Stimulated activated CD4-positive, alpha-beta T cell treated with anti-CD3 and anti-CD28 coated beads, Interleukin-1b, Interleukin-23, amount 100 ng/mL, for 1 hour (primary cell): ENCODE measurements at places on chromosomes 1 and 21.

GRCh38 chr1:10664251-10664650 is 132.2 kb downstream of the CASZ1 start:
- no peak for DNase-seq

- no peak for DNase-seq
Observed at GRCh38 chr1:24888971-24889676, 41.0 kb downstream of the RUNX3 start.

- DNase-seq: no peak
Observed at GRCh38 chr1:40633523-40633922, 32.0 kb downstream of the RIMS3 start.

GRCh38 chr1:200376528-200376927 is 33.3 kb downstream of the ZNF281 start:
- DNase-seq: no peak

DNA sequence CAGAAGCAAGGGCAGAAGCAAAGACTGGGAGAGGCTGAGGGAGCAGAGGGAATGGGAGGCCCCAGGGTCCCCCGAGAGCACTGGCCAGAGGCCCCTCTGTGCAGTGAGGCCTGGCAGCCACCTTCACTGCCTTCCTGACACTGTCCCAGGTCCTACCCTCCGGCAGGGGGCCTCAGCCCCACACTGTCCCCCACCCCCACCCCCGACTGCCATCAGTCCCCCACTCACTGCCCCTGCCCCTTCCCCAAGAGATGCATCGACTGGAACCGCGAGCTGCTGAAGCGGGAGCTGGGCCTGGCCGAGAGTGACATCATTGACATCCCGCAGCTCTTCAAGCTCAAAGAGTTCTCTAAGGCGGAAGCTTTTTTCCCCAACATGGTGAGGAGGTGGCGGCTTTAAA is 13.0 kb upstream of the PADI6 start:
- DNase-seq: no peak

GRCh38 chr21:45537746-45538291 is 4.4 kb downstream of the SLC19A1 start:
- no peak for DNase-seq

DNA sequence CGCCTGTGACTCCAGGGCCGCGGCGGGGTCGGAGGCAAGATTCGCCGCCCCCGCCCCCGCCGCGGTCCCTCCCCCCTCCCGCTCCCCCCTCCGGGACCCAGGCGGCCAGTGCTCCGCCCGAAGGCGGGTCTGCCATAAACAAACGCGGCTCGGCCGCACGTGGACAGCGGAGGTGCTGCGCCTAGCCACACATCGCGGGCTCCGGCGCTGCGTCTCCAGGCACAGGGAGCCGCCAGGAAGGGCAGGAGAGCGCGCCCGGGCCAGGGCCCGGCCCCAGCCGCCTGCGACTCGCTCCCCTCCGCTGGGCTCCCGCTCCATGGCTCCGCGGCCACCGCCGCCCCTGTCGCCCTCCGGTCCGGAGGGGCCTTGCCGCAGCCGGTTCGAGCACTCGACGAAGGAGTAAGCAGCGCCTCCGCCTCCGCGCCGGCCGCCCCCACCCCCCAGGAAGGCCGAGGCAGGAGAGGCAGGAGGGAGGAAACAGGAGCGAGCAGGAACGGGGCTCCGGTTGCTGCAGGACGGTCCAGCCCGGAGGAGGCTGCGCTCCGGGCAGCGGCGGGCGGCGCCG is at the start of gene SIM2:
TSS of gene SIM2 (plus strand) at position 135 of the 565 bp plus-strand sequence. CDS start 632 bp downstream, outside the sequence.
- no peak for DNase-seq

DNA sequence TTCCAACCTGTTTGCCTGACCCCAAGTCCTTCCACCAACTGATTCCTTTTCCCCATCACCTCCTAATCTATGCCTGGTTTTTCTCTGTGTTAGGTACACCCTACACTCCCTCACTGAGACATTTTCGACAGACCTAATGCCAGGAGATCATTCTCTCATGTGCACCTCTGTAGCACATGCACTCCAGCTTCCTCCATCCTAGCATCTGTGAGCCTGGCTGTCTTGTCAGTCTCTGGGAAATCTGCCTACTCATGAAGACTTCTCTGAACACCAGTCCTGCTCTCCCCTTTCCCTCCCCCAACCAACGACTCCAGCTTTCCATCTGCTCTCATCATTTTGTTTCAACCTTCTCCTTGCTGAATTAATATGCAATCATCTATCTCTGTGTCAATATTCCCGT is 987 bp downstream of the MED8 start:
- no peak for DNase-seq

GRCh38 chr1:91803847-91804545 is 82.0 kb downstream of the TGFBR3 start:
- DNase-seq: peak; percentile 42

DNA sequence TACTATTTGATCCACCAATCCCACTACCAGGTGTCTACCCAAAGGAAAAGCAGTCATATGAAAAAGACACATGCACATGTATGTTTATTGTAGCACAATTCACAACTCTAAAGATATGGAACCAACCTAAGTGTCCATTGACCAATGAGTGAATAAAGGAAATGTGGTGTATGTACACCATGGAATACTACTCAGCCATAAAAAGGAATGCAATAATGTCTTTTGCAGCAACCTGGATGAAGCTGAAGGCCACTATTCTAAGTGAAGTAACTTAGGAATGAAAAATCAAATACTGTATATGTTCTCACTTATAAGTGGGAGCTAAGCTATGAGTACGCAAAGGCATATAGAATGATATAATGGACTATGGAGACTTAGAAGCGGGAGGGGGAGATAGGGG is 12.6 kb downstream of the ADIPOR1 start:
- no peak for DNase-seq

DNA sequence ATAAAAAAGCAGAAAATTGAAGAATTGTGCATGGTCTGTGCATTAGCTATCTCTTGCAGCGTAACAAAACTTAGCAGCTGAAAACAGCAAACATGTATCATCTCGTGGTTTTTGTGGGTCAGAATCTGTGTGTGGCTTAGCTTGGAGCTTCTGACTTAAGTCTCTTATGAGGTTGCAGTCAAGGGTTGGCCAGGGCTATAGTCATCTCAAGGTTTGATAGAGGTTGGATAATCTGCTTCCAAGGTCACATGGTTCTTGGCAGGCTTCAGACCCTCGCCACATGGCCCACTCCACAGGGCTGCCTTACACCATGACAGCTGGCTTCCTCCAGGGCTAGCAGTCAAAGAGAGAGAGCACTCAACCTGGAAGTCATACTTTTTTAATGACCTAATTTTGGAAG is 35.9 kb downstream of the CNST start:
- DNase-seq: no peak

GRCh38 chr1:93989601-93990000 is 80.4 kb upstream of the GCLM start:
- no peak for DNase-seq

GRCh38 chr1:156652131-156652991 is 10.4 kb downstream of the BCAN start:
- no peak for DNase-seq

- DNase-seq: no peak
Observed at GRCh38 chr1:234398849-234399381, 25.7 kb downstream of the COA6 start.

DNA sequence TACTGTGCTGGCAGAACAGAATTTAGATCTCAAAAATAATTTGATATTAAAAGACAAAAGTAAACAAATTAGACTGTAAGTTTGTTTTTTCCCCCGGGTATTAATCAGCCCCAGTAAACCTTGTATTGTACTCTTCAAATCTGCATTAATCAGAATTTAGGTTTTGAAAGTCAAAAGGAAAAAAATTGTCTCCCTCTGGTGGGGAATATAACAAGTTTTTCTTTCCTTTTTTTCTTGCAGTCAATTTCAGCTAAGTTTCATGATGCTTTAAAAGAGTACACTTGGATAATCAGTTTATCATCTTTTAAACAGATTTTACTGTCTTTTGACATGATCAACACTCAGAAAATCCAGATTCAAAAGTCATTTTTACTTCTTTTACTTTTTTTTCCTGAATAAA is 134.5 kb upstream of the PKN2 start:
- DNase-seq: no peak

- no peak for DNase-seq
Observed at GRCh38 chr1:154773551-154773950, 96.5 kb downstream of the KCNN3 start.
